Gastroesophageal sphincter (tissue), 4 donors: ENCODE measurements at places on chromosomes 7 and 10.

DNA sequence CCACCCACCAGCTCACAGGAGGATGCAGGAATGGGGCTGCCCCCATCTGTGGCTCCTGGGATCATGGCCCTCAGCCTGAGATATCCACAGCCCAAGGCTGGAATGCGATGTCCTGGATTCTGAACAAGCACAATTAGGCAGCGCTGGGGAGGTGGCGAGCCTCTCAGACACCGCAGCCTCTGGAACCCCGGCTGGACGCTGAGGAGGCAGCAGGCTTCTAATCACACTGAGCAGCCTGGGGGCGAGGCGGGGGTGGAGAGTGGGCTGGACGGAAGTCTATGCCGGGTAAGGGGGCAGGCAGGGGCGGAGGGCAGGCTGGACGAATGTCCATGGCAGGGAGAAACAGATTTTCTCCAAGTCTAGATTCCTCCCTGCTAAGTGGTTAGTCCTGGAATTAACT lies 56.4 kb downstream of the DPYSL4 start:
- ATAC-seq: no peak

- peak; percentile 78 for ATAC-seq
Observed at GRCh38 chr7:153524070-153524601, 528.1 kb upstream of the DPP6 start.

DNA sequence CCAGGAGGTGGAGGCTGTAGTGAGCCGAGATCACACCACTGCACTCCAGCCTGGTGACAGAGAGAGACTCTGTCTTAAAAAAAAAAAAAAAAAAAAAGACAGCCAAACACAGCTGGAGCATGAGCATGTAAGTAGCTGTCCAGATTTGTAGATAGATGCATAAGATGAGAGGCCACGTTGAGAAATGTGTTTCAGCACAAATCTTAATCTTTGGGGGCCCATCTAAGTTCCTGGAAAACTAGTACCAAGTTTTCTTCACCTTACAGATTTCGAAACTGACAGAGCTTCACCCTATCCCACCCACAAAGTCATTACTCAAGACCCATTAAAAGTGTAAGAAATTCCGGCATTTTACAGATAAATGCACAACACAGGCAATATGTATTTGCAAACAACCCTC lies 208.2 kb downstream of the PARD3 start:
- no peak for ATAC-seq

- no peak for ATAC-seq
Observed at GRCh38 chr7:20275637-20276036, 55.1 kb upstream of the ITGB8 start.

DNA sequence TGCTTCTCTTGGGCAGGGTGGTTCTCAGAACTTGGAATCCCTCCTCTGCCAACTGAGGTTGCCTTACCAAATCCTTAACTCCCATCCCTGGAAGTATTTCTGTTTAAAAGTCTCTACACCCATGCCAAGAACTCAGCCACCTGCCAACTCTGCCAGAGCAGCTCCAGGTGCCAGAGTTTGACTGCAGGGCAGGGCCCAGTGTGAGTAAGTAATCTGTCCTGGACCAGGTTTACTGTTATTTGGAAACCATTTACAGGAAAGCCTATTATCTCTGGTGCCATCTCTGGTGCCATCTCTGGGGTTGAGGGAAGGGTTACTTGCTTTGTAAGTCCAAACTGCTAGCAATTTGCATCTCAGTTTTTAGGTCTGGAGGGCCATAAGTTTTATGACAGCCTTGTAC lies 2.5 kb downstream of the TSPAN15 start:
- ATAC-seq: no peak

DNA sequence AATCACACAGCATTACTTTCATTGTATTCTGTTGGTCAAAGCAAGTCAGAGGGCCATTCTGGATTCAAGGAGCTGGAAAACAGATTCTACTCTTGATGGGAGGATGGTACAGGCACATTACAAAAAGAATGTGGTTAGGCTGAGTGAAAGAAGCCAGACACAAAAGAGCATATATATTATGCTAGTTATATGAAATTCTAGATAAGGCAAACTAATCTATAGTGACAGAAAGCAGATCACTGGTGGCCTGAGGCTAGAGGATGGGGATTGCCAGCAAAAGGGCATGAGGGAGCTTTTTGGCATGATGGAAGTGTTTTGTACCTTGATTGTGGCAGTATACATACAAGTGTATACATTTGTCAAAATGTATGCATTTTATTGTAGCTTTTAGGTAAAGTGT lies 96.8 kb downstream of the SPAG6 start:
- ATAC-seq: no peak

GRCh38 chr10:50231515-50232260 lies 19.6 kb downstream of the ASAH2 start:
- no peak for ATAC-seq

DNA sequence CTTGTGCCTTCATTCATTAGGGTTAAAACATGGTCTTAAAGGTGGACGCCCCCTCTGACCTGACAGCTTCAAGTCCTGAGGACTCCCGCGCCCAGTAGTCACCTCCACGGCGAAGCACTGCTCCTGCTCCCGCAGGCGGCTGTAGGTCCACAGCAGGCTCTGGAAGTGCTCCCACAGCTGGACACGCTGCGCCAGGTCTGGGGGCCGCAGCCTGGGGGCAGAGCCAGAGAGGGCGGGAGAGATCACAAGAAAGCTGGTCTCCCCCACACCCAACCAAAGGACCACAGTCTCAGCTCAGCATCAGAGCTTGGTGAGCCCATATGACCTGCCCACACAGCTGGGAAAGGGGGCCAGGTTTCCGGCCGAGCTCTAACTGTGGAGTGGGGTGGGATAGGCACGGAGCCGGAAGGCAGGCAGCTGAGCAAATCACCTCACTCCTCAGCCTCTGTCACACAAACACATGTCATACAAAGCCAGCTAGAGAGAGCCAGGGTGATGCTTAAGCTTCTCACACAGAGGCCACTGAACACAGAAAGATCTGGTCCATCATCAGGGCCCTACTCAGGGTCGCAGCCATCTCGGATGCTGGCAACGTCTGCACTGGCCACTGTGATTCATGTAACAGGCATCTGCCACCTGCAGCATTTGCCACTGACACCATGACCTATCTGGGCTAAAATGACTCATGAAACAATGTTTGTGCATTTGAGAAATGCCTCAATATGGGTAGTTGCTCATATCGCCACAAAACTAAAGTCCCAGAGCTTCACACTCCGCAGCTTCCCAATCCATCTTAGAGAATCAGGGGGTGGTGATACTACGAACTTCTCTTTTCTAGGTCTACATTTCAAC lies 12.6 kb downstream of the HPS1 start:
- ATAC-seq: no peak

DNA sequence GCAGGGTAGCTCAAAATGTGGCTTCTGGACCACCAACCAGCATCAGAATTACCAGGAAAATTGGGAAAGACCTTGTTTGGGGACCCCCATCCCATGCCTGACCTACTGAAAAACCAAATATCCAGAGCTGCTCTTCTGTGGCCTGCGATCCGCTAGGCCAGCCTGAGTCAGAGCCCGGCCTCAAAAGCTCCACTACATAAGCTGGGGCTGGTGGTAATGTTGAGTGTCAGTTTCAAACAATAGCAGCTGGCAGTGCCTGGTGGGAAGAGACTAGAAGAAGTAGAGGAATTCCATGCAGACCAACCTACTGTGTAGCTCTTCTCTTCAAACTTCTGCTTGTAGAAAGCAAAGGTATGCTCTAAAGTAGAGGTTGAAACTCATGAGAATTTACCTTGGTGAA lies 52.0 kb downstream of the KLRG2 start:
- ATAC-seq: peak; percentile 33

DNA sequence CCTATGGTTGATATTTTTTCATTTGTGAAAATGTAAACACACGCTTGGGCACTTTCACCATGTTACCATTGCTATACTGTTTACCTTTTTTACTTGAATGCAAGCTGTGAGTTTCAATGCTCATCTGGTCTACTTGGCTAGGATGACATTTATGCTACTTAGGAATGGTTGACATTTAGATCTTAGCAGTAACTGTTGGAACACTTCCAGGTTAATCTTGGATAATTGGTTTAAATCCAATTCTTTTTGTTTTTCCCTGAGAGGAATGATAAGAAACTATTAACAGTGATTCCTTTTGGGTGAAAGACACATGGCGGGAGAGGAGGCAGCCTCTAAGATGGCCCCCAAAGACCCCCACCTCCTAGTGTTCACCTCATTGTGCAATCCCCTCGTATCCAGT lies 51.4 kb upstream of the AMPH start:
- no peak for ATAC-seq

GRCh38 chr7:157431951-157432540 lies 95.2 kb downstream of the DNAJB6 start:
- no peak for ATAC-seq
